T-helper 9 cell (primary cell): ENCODE measurements at places on chromosomes 12 and 14.

- no peak for DNase-seq
Measured at GRCh38 chr14:30883508-30884294, 9.3 kb downstream of the COCH start.

- DNase-seq, result no peak
Measured at GRCh38 chr14:74414403-74415114, 11.5 kb downstream of the SYNDIG1L start.

DNA sequence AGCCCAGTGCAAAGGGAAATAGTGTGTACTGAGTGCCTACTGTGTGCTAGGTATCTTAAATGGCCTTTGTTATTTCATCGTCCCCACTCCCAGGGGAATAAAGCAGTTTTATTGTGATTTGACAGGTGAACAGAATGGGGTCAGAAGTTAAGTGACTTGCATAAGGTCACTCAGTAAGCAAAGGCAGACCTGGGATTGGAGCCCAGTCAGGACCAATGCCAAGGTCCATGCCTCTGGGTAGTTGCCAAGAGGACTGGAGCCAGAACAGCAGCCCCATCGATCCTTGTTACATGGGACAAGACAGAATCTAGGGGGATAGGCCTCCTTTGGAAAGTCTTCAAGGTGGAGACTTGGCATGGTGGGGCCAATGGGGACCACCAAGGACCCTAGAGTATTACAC is 227.4 kb upstream of the PWP1 start:
- no peak for DNase-seq

- DNase-seq, result no peak
Measured at GRCh38 chr14:55758796-55759195, 178.8 kb downstream of the KTN1 start.

DNA sequence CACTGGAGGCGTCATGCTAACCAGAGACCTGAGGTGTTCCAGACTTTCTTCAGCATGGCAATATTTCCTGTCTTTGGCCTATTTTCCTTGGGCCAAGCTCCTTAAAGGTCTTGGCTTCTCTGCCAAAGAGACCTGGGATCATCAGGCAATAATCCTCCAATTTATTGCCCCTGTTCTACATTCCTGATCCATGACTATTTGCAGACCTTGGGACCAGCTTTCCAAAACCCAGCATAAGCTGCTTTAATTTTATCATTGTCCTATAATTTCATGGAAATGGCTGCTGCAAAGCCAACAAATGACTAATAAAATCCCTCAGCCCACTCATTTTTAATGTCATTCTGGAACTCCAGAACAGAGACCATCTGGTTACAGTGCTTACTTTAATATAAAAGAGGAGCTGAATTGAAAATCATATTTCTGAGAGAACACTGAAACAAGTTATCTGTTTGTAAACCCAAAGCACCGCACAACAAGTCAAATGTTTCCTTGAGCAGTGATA is 166.9 kb upstream of the BTG1 start:
- no peak for DNase-seq

DNA sequence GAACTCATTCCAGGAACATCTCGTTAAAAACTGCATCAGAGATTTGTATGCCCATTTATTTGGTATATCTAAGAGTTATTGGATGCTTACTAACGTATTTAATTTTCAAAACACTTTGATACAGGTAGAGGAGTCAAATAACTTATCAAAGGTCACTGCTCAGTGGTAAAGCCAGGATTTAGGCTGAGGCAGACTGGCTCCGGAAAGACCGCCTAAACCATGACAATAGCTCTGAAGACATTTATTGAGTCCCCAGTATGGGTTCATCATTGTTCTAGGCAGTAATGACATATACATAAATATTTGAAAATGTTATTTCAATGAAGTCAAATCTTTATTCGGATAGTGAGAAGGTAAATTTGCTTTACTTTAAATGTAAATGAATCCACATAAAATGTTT is 30.3 kb downstream of the WBP11 start:
- no peak for DNase-seq
